ENCODE measurements at places on chromosomes 12 and 14. TPM values are rescaled to one million over a fixed set of nuclear protein-coding genes. Genes with fewer than 3 reads are reported as not detected.

Gene ACSM4
- polyA plus RNA-seq = not detected

Gene ARHGDIB
- 56.9 TPM for polyA plus RNA-seq

Gene NINJ2
- 1.4 TPM for polyA plus RNA-seq

Gene SYT1
- 17.0 TPM for polyA plus RNA-seq

Gene UNG
- 67.7 TPM for polyA plus RNA-seq

Gene RIC8B
- 25.0 TPM for polyA plus RNA-seq

Gene BIN2
- 2.9 TPM for polyA plus RNA-seq

Gene NGB
- 0.05 TPM for polyA plus RNA-seq

Gene CLEC4E
- 1.5 TPM for polyA plus RNA-seq

Gene SRRM4
- 0.17 TPM for polyA plus RNA-seq

Gene KCNK13
- polyA plus RNA-seq = 0.19 TPM

Gene FLRT2
- polyA plus RNA-seq = 163 TPM

Data from right renal pelvis (tissue), 4 donors.